ENCODE measurements at places on chromosomes 7 and 10. TPM values are rescaled to one million over a fixed set of nuclear protein-coding genes. Genes with fewer than 3 reads are reported as not detected.

DNA sequence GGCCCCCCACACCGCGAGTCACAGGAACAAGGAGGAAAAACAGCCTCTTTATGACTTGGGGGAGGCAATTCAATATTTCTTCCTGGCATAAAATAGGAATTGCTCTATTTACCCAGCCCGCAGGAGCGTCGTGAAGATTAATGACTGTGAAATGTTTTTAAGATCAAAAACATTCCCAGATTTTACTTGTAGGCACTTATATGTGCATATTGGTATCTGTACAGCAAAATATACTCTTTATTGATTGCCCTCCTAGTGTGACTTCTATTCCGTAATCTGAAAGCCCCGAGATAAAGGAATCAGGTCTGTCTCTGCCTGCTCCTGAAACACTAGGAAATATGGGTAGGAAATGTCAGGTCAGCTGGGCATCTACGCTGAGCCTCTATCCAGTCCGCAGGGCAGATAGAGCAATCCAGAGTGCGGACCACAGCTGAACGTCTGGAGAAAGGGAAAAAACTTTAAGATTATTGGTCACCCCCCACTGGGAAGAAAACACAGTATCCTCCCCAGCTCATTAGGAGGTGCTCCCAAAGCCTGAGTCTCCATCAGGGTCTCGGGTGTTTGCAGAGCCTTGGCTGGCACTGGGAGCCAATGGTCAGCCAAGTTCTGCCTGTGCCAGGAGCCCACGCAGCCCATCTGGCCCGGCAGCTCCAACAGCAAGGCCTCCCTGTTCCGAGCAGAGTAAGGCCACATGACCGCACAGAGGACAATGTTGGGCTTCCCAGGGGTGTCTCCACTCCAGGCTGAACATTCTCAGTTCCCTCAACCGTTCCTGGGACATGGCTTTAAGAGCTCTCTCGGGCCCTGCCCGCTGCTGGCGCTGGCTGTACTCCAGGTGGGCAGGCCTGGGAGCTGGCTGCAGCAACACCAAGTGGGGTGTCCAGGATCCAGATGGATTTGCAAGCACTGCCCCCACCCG is 7.7 kb downstream of the CTBP2 start:
- H3K27ac ChIP-seq: no peak overlapping the region
- no peaks in the 10 kb centered on the region for H3K4me1 ChIP-seq
- no peaks in the 10 kb centered on the region for H3K36me3 ChIP-seq

GRCh38 chr10:96073722-96074121 is 30.3 kb downstream of the CCNJ start:
- no peaks in the 10 kb centered on the region for H3K27me3 ChIP-seq
- H3K27ac ChIP-seq: no peak overlapping the region
- H3K4me1 ChIP-seq: no peaks in the 10 kb centered on the region
- no peak for DNase-seq
- H3K36me3 ChIP-seq: no peaks in the 10 kb centered on the region
- H3K4me3 ChIP-seq: no peak overlapping the region

- no peaks in the 10 kb centered on the region for H3K36me3 ChIP-seq
- H3K4me1 ChIP-seq: no peaks in the 10 kb centered on the region
Observed at GRCh38 chr7:95101422-95101821, 194.0 kb downstream of the PPP1R9A start.

- H3K27me3 ChIP-seq: no peaks in the 10 kb centered on the region
- H3K27ac ChIP-seq: no peak overlapping the region
- no peaks in the 10 kb centered on the region for H3K4me1 ChIP-seq
- no peak for DNase-seq
- H3K4me3 ChIP-seq: no peak overlapping the region
Observed at GRCh38 chr10:129853562-129853903, 110.5 kb downstream of the EBF3 start.

Gene KCTD7
- total RNA-seq: 57.3 TPM

Data from CD4-positive, alpha-beta memory T cell (primary cell).